Right lung (tissue), 10 donors: ENCODE measurements at places on chromosomes 3 and 15. TPM values are rescaled to one million over a fixed set of nuclear protein-coding genes. Genes with fewer than 3 reads are reported as not detected.

Gene SAMMSON
- polyA plus RNA-seq, result 0.28 TPM

DNA sequence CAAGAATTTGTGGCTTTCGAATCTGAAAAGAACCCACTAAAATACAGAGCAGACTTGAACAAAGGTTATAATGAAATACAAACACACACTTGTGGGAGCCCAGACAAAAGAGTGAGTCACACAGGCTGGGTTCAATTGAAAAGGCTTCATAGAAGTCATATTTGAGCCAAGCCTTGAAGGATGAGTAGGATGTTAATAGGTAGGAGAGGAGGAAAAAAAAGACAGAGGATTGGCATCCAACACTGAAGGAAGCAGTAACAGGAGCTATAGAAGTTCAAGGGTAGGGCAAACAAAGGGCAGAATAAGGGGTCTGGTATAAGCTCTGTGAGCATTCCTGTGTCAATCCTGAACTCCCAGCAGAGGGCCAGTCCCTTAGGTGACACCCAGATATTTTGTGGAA lies 325.4 kb downstream of the FOXP1 start:
- DNase-seq, result no peak

DNA sequence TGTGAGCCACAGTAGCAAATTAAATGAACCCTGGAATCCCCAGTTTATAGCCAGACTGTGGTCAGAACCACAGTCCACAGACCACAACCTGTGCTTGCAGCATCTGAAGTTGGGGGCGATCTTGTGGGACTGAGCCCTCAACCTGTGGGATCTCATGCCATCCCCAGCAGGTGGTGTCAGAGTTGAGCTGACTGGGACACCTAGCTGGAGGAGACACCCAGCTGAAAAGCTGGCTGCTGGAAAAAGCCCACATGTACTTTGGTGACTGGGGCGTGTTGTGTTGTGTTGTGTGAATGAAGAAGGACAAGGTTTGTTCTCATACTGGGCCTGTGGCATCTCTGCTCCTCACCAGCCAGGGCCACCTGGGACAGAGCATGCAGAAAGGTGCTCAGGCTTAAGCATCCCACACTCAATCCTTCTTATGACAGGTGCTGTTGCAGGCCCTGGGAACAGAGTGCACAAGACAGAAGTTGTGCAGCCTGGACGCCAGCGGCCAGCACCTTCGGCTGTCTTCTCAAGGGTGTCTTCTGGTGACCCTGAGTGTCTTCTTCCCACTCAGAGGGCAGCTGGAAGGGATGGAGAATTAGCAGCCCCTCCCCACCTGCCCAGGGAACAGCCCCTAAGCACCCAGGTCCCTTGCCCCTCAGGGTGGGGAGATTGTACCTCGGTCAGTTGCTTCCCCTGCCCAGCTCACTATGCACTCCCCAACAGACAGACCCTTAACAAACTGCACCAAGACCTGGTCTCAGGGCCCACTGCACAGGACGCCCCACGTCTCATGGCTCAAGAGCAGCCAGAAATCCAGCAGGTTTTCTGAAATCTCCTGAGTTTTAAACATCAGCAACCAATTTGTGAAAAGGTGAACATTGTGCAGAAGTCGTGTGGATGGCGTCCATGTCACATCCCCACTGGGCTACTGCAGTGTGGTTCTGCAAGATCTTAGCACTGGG lies 2.2 kb upstream of the UROC1 start:
- no peak for DNase-seq

DNA sequence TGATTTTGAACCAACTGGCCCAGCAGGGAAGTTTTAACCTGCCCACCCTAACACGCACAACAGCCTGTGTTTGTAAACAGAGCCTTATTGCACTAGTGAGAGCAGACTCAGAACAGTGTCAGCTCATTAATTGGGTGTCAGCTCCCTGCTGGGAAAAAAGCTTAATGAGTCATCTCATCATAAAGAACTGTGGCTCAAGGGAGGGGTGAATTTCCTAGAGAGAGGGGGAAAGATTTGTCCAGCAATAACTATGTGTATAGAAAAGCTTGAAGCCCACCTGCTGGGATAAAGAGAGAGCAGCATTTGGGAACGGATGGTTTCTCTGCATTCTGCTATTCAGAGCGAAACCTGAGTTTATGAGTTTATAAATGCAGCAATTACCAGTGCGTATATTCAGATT lies 48.9 kb upstream of the GMNC start:
- no peak for DNase-seq

Gene PTPRG
- polyA plus RNA-seq, result 55.8 TPM

DNA sequence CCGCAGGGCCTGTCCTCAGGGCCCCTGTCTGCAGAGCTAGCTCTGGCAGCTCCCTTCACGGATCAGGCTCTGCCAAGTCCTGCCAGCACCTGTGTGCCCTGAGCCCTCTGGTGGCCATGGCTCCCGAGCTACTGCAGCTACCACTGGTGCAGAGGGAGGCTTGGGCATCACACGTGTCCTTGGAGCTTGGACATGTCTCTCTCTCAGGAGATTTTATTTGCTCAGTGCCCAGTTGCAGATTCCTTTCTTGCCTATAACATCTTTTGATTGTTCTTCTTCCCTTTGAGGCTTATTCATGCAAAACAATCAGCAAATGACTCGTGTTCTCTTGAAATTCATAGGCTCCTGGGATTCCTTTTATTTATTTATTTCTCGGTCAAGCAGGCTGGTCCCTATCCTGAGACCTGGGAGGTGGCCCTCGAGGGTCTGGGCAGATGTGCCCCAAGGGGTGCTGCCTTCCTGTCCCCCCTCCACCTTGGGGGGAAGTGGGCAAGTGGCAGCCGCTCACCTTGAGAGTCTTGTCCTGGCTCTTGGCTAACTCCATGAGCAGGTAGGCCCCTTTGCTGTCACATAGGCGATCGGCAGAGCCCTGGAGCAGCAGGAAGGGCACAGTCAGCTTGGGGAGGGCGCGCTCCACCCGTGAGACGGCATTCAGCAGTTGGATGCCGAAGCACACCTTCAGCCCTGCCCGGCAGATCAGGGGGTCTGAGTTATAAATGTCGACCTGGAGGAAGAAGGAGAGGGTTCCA lies 21.9 kb downstream of the ABTB1 start:
- no peak for DNase-seq

Gene HIGD2B
- not detected for polyA plus RNA-seq

DNA sequence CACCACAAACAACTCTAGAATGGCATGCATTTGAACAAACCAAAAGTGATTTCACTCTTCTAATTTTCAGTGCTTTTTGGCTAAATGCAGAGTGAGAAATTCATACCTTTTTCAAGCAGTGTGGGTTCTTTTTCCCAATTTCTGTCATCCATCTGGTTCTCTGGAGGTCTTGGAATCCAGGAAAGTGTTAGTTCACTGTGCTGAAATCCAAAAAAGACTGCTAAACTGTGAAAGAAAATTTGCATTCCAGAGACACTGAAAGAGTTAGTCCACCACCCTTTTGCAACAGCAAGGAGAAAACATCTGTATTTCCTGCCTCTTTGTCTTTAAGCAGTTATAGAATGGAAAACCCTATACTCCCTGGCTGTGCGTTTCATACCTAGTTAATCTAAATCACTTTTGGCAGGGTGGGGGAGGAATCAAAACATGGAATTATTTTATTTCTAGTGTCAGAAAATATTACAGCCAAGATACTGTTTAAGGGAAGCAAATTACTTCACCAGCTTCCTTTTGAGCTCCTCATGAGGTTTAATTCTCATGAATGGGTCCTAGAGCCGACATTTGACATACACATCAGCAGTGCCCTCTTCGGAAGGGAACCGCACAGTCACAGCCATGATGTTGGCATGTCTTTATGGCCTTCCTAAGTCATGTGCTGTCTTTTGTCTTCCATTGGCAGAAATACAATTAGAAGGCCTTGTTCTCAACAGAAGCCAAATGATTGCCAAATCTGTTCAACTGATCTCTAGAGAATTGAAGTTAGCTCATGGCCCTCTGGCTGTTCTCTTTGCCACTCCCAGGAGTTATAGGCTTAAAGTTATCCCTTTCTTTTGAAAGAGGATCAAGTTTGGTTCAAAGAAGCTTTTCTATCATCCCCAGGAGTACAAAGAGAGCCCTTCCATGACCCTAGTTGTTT lies 317.7 kb upstream of the TPRG1 start:
- DNase-seq, result no peak

DNA sequence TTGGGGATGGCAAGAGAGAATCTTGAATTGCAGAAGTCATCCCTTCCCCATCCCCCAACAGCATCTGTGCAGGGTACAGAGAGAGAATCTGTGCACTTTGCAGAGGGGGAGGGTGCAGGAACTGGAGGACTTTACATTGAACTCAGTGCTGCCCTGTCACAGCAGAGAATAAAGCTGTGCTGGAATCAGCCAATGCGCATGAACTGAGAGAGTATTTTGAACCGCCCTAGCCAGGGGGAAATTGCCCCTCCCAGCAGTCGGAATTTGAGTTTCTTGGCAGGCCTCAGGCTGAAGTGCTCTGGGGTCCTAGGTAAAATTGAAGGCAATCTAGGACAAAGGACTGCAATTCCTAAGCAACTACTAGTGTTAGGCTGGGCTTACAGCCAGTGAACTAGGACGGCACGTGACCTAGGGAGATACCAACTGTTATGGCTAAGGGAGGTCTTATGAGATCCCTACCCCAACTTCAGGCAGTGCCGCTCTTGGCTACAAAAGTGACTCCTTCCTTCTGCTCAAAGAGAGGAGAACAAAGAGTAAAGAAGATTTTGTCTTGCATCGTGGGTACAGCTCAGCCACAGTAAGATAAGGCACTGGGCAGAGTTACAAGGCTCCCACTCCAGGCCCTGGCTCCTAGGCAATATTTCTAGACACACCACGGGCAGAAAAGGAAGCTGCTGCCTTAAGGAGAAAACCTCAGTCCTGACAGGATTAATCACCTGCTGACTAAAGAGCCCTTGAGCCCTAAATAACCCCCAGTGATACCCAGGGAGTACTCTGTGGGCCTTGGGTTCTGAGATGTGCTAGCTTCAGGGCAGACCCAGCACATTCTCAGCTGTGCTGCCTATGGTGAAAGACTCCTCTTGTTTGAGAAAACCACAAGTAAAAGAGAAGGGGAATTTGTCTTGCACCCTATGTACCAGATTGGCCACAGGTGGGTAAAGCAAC lies 300.5 kb upstream of the ALCAM start:
- no peak for DNase-seq

GRCh38 chr3:18720543-18720942 lies 295.4 kb upstream of the SATB1 start:
- no peak for DNase-seq

GRCh38 chr3:99485286-99485685 lies 153.1 kb upstream of the COL8A1 start:
- DNase-seq, result no peak

Gene AHSG
- polyA plus RNA-seq, result 35.6 TPM

DNA sequence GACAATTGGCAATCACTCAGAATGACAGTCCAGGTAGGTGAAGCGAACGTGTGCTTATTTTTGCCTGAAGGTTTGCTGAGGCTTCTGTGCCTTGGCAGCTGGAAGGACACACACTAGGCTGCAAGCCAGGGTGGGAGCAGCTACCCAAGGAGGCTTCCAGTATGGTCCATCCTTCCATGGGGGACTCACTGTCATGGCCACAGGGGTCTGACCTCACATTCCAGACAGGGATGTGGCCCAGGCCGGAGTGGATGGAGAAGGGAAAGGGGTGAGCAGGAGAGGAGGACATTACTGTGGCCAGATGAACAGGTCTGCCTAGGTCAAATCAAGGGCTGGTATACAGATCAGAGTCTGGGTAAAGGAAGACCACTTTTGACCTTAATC lies 247.7 kb downstream of the ADAMTS17 start:
- no peak for DNase-seq
